ENCODE measurements at places on chromosomes 4 and X. TPM values are rescaled to one million over a fixed set of nuclear protein-coding genes. Genes with fewer than 3 reads are reported as not detected.

Gene SSX1
- total RNA-seq = not detected

Gene DCX
- total RNA-seq = not detected

GRCh38 chr4:35684755-35685154 lies 559.6 kb downstream of the ARAP2 start:
- no peaks in the 10 kb centered on the region for H3K4me1 ChIP-seq
- no peak overlapping the region for H3K27ac ChIP-seq
- H3K36me3 ChIP-seq = no peaks in the 10 kb centered on the region
- no peak overlapping the region for H3K4me3 ChIP-seq
- no peaks in the 10 kb centered on the region for H3K27me3 ChIP-seq

GRCh38 chrX:14056206-14056605 lies 26.5 kb upstream of the GEMIN8 start:
- H3K4me1 ChIP-seq = no peaks in the 10 kb centered on the region
- H3K27ac ChIP-seq = no peak overlapping the region
- no peak for DNase-seq
- H3K4me3 ChIP-seq = no peak overlapping the region
- peaks cover 23% of the 10 kb centered on the region for H3K27me3 ChIP-seq

GRCh38 chr4:138185859-138186645 lies 56.1 kb downstream of the SLC7A11 start:
- H3K4me3 ChIP-seq = no peak overlapping the region
- H3K27ac ChIP-seq = no peak overlapping the region
